ENCODE measurements at places on chromosomes 4 and X.

DNA sequence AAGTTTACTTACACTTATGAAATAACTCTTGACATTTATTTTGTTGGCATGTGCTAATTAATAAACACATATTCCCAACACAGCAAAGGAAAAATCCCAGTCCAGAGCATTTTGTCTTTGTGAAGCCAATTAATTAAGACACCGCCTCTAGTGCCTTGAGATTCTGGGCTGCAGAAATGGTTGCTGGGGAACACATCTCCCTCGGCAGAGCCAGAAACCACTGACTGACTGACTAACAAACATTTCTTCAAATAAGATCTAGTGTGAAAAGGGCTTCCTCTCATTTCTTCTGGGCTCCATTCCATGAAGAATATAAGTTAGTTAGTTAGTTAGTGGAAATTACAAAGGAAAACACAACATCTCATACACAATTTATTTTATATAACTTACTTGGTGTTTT lies 28.4 kb upstream of the NAP1L5 start:
- no peak for DNase-seq

DNA sequence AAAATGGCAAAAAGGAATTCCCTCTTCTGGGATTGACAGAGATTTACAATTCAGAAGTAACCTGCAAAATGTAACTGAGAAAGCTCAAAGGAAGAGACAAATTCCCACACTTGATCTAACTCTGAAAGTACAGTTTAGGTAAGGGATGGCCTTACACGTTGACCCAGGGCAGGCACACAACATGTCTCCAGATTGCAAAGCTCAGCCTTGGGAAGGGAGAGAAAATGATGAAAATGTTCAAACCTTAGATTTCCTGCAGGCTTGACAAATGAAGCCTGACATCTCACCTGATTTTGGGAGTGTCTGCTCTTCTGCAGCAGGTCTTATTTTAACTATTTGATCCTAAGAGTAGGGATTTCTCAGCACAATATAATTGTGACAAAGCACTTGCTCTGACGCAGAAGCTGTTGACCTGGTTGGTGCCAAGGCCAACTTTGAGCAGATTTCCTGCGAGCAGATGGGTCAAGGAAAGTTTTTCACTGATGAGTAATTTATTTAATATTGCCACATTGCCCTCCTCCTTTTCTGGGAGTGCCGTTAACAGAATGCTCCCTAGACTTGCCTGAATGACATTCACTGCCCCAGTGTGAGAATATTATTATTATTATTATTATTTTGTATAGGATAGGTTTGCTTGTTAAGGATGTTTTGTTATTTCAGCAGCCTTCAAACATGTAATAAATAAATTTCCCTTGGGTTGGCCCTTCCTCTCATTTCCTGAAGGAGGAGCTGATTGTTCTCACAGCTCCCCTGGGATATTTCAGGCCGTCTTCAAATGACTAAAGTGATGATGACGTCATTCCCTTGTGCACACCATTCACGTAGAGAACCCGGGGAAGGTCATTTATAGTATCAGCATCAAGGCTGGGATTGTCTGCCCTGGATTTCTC lies 157.1 kb downstream of the VEGFC start:
- no peak for DNase-seq

GRCh38 chr4:17258106-17258505 lies 253.8 kb downstream of the QDPR start:
- DNase-seq, result no peak

- no peak for DNase-seq
These were observed 8.1 kb upstream of the SMS start for GRCh38 chrX:21932292-21933002.

DNA sequence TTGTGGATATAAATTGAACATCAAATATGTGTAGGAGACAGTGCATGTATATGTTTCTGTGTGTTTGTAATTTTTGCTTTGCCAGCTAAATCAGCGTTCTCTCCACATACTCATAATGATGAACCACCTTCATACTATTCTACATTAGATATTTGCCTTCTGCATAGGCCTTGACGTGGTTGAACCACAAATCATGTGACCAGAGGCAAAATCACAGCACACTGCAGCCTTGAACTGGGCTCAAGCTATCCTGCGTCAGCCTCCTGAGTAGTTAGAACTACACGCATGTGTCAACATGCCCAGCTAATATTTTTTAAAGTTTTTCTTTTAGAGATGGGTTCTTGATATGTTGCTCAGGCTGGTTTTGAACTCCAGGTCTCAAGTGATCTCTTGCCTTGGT lies 9.5 kb downstream of the UBQLN2 start:
- no peak for DNase-seq

GRCh38 chr4:40228497-40229365 lies 31.9 kb downstream of the RHOH start:
- no peak for DNase-seq
